Airway epithelial cell (primary cell): ENCODE measurements at places on chromosomes 16 and 17. TPM values are rescaled to one million over a fixed set of nuclear protein-coding genes. Genes with fewer than 3 reads are reported as not detected.

ST6GALNAC1 gene
- total RNA-seq: 9.9 and 12.2 TPM in 2 replicates

CASKIN1 gene
- 0.42 and 0.46 TPM in 2 replicates for total RNA-seq

ZSCAN10 gene
- not detected in 2 replicates for total RNA-seq

EFCAB13 gene
- 0.56 TPM in 1 of 2 replicates, not detected in the other for total RNA-seq

KRTAP2-1 gene
- total RNA-seq: not detected in 2 replicates

HIC1 gene
- total RNA-seq: 1.0 and 2.0 TPM in 2 replicates

VASN gene
- total RNA-seq: 15.0 and 18.3 TPM in 2 replicates

MYO18A gene
- 35.0 and 51.4 TPM in 2 replicates for total RNA-seq

MYH1 gene
- not detected in 2 replicates for total RNA-seq

ESRP2 gene
- 55.9 and 76.4 TPM in 2 replicates for total RNA-seq

METTL22 gene
- total RNA-seq: 11.8 and 18.3 TPM in 2 replicates

CRHR1 gene
- not detected in 2 replicates for total RNA-seq

MFSD6L gene
- not detected in 2 replicates for total RNA-seq

CNTD1 gene
- total RNA-seq: 0.07 TPM in 1 of 2 replicates, not detected in the other

C16orf92 gene
- total RNA-seq: not detected in 2 replicates

UMOD gene
- not detected in 2 replicates for total RNA-seq

MMP25 gene
- 0.46 and 0.56 TPM in 2 replicates for total RNA-seq

MAF gene
- 16.7 and 18.7 TPM in 2 replicates for total RNA-seq

ADCY7 gene
- total RNA-seq: 22.9 and 33.1 TPM in 2 replicates

MYH3 gene
- 0.35 and 0.42 TPM in 2 replicates for total RNA-seq
